Large intestine (tissue), 12 donors: ENCODE measurements at places on chromosomes 5 and 9. TPM values are rescaled to one million over a fixed set of nuclear protein-coding genes. Genes with fewer than 3 reads are reported as not detected.

Gene UHRF2
- 52.3 TPM for polyA plus RNA-seq

Gene TTLL11
- 5.0 TPM for polyA plus RNA-seq

Gene GPR150
- 0.90 TPM for polyA plus RNA-seq

Gene FGF10
- polyA plus RNA-seq, result 5.7 TPM

Gene SELENOP
- 2,350 TPM for polyA plus RNA-seq

Gene FAXDC2
- 33.0 TPM for polyA plus RNA-seq

Gene GRXCR2
- 0.03 TPM for polyA plus RNA-seq

Gene ANKRD18A
- polyA plus RNA-seq, result 0.51 TPM

Gene IL9
- not detected for polyA plus RNA-seq

Gene TMC1
- 0.16 TPM for polyA plus RNA-seq

Gene CCL27
- 0.18 TPM for polyA plus RNA-seq

Gene NUTM2G
- 0.88 TPM for polyA plus RNA-seq

Gene GDF9
- polyA plus RNA-seq, result 0.51 TPM

Gene GNA14
- 2.7 TPM for polyA plus RNA-seq

Gene MCTP1
- 4.8 TPM for polyA plus RNA-seq

Gene IFNA21
- polyA plus RNA-seq, result 0.13 TPM

Gene SLC36A2
- polyA plus RNA-seq, result not detected

Gene NXNL2
- 0.57 TPM for polyA plus RNA-seq

Gene MATR3
- polyA plus RNA-seq, result 320 TPM

Gene C9
- 0.04 TPM for polyA plus RNA-seq

Gene SPOUT1
- 36.2 TPM for polyA plus RNA-seq

Gene PRRX2
- polyA plus RNA-seq, result 1.6 TPM

Gene HACD4
- polyA plus RNA-seq, result 4.8 TPM

Gene SPINK13
- not detected for polyA plus RNA-seq

Gene TERT
- 4.0 TPM for polyA plus RNA-seq

Gene SLC25A25
- 19.4 TPM for polyA plus RNA-seq

Gene PIP5KL1
- 0.79 TPM for polyA plus RNA-seq
